ENCODE measurements at places on chromosomes 5 and 9.

DNA sequence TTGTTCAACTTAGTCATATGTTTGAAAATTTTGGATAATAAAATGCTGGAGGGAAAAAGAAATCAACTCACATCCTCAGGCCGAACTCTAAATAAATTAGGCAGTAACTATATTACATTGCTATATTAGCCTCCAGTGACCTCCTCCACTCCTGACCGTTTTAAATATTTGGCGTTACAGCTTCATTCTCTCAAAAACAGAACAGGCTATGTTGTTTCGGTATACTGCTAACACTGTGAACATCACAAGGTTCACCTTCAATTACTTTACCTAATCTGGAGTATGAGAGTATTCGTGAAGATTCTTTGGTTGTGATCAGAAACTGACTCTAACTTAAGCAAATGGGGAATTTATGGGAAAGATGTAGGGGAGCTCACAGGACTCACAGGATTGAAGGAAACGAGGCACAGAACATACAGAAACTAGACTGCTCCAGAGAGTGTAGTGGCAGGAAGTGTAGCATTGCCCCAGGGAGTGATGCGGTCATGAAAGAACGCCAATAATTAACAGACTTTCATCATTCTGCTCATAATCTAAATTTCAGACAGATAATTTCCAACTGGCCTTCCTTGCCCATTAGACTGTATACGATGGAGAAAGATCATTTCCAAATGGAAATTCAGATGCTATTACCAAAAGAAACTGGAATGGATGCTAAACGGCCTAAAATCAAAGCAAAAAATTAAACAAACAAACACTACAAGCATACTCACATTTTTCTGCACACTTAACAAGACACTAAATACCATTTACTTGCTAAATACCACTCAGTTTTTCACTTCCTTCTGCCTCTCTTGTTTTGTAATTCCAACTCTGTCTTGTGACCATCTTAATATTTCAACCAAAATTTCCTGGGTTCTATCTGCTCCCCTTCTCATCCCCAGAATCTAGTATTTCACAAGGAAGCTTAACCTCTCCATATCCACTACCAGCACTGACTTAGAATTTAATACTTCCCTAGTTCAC, 110.1 kb upstream of the LPAR1 start:
- no peak for DNase-seq

DNA sequence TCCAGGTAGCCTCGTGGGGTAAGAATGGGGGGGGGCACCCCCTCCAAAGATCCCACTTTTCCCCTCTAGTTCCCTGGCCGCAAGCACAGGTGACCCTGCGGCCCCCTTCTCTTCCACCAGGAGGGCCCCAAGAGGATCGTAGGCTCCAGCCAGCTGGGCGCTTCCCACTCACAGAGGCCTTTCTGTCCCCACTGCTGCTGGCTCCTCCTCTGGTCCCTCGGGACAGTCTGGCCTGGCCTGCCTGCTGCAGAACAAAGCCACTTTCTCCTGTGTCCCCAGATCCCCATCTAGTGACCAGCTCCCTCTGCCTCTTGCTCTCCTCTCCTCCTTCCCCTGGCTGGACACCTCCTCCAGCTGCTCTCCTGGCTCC, 534 bp upstream of the SAPCD2 start:
- DNase-seq: no peak

GRCh38 chr9:4550777-4551484, 60.7 kb downstream of the SLC1A1 start:
- no peak for DNase-seq

- no peak for DNase-seq
These were observed 38.1 kb downstream of the FAM240B start for GRCh38 chr9:38681747-38682227.

DNA sequence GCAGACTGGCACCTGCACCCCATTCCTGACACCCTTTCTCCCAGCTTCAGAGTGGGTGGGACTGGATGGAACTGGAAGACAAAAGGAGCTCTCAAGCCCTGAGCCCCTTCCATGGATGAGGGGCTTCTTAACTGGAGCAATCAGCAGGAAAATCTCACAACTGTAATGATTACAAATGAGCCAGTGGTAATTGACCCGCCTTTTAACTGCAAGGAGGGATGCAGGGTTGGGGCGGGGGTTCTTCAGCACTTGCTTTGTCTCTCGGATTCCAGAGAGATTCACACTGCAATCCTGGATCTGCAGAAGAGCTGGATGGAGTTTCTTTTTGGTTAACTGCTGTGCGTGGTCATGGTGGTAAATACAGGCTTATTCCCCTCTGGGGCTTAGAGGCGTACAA, 160.1 kb upstream of the SHB start:
- no peak for DNase-seq

Measured in left colon (tissue), 2 donors.